ENCODE measurements at places on chromosomes 11 and 22.

DNA sequence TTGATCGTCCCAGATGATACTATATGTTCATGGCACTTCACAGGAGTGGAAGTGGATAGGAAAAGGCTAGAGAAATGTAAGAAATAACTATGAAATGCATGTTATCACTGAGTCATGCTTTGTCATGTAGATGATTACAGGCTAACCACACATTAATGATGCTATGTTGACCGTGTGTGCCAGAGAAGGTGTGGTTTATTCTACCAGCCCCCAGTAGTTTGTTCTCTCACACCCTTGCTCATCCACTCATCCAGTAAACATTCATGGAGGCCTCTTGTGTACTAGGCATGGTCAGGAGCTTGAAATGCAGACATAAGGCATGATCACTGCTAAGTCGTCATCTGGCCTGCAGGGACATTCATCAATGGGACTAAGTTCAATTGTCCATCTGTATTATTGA lies 153.0 kb upstream of the PITPNB start:
- DNase-seq = no peak

DNA sequence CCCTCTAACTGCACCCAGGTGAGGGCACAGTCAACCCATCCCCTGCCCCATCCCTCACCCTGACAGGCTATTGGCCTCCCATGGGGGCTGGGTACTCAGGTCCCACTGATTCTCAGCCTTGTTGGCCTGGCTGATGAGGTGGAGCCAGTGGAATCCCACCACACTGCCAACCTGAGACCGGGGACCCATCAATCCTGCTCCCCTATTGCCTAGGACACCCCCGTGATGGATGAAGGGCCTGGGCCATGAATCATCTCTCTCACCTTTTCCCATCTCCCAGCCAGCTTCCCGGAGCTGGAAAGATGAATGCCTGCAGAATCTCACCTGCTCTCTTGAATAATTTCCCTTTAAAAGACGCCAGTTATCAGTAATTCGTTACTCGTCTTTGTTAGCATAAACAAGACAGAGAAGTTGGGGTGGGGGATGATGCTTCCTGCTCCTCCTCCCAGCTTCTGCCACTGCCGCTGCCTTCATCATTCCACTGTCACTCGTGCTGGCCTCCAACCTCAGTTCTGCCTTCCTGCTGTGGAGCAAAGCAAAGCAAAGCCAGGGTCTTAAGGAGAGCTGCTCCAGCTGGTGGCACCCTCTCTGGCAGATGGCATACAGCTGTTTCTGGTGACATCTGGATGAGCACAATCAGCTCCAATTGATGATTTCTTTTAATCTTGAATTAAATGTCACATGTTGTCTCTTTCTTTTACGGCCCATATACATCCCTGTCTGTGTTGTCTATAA lies 204.0 kb upstream of the NECTIN1 start:
- no peak for DNase-seq

- DNase-seq = no peak
Measured at GRCh38 chr11:16834384-16834783, 95.9 kb downstream of the C11orf58 start.

DNA sequence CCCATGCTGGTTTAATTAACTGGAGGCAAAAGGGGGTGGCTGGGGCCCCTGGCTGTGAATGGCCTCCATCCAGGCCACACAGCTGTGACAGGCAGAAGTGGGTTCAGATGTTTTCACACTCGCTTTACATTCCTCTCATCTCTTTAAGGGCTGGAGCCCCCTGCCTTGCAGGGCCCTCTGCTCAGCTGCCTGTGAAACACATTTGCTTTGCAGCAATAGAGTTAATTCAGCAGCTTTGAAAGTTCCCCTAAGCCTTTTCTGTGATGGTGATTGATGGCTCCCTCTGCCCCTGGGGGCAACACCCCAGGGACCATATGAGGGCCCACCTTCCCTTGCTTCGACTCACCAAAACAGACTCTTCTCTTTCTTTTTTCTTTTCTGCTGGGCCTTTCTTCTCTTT lies 139.3 kb downstream of the FEZ1 start:
- DNase-seq = no peak

- DNase-seq = no peak
Measured at GRCh38 chr11:75822541-75822940, 7.5 kb downstream of the UVRAG start.

DNA sequence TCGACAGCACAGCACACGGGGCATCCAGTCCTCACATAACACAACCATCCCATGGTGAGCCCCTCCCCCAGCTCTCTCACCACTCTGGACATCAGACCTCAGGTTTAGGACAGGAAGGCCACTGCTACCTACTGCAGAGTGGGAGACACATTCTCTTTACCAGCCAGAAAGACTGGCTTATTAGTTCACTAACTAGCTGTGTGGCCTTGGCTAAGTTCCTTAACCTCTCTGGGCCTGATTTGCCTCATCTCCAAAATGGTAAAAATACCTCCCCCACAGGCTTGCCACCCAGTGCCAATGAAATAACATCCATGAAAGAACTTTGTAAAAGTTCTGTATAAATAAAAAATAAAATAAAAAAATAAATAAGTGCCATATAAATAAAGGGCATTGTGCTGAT lies 32.1 kb downstream of the USH1C start:
- no peak for DNase-seq

- no peak for DNase-seq
Measured at GRCh38 chr11:73894725-73895335, 18.0 kb downstream of the PAAF1 start.

DNA sequence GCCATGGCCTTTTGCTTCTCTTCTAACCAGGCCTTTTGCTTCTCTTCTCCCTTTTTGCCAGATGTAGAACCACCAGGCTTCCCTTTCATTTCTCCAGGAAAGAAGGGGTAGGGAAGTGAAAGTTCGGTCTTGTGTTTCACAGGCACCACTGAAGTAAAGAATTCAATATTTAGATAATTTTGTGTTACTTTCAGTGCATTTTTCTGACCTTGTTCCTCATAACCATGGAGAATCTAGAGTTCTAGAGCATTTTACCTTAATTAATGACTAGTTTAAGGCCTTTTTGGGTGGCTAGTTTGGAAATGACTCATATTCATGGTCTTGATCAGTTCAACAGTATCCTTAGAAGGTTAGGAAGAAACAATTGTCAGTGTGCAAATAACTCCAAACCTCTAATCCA lies 22.7 kb downstream of the GRAMD1B start:
- DNase-seq = no peak

GRCh38 chr11:109864151-109864661 lies 229.0 kb upstream of the ZC3H12C start:
- DNase-seq = no peak

GRCh38 chr11:16363706-16364105 lies 7.4 kb upstream of the SOX6 start:
- no peak for DNase-seq

DNA sequence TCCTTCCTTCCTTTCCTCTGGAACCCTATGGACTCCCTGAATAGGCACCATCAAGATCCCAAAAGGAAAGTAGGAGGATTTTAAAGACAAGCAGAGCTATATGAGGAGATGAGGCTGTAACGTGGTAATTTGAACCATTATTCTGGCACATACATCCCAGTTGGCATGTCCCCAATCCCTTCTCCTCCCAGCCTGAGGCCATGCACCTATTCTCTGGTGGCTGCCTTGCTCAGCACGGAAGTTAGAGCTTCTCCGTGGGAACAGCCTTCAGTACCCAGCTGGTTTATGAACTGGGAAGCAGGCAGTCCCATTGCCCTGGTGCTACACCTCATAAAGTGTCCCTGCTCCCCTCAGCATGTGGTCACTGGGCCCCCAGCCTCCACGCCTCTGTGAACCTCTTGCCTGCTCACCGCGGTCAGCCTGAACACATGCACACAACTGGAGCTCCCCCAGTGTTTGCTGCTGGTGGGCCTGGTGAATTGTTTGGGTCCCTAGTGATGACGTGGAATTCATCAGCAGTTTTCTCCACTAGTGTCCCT lies 139.9 kb upstream of the PLET1 start:
- no peak for DNase-seq

DNA sequence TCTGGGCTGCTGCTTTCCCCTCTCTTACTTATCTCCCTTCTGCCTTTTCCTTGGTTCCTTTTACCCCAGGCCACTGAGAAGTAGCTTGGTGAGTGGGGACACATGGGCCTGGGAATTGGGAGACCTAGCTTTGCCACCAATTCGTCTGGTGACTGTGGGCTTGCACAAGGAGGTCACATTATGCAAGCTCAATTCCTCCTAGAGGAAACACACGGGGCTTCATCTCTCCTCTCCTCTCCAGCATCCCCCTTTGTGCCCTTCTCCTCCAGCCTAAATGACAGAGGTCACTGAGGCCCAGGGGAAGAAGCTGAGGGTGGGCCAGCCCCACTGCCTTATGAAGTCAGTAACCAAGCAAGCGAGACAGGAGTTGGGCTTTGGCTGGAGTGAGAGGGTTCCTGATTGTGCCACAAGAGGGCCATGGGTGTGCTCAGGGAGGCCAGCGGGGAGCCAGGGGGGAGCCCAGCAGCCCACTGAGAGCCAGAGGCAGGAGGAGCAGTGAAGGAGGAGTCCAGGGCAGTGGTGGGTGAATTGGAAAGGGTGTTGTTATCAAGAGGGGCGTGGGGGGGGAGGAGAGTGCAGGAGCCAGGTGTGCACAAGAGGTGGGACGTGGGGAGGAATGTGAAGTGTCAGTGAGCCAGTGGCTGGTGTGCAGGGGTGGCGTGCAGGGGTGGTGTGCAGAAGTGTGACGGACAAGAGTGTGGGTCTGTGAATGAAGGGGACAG lies 2.0 kb downstream of the CLCF1 start:
- DNase-seq = no peak

DNA sequence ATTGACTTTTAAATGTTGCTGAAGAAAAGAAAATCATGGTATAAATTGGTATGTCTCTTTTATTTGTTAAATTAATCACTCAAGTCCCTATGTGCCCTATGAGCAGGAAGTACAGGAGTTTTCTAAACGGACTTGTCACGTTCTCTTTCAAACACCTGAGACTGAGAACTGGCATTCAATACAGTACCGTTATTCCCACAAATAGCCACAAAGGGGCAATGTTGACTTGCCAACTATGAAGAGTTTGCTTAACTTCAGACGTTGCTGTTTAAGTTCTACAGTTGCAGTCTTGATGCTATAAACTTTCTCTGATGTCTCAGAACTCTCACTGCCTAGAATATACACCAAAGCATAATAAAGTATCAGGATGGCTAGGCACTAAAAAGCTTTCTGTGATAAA lies 7.6 kb downstream of the OR56A1 start:
- DNase-seq = no peak

- no peak for DNase-seq
Measured at GRCh38 chr11:95076416-95076815, 9.7 kb downstream of the SRSF8 start.

- DNase-seq = no peak
Measured at GRCh38 chr22:46535876-46536536, 1.4 kb downstream of the CELSR1 start.

GRCh38 chr22:46803936-46804335 lies 41.5 kb downstream of the TBC1D22A start:
- no peak for DNase-seq

GRCh38 chr22:36145881-36146280 lies 14.7 kb downstream of the APOL3 start:
- DNase-seq = no peak

DNA sequence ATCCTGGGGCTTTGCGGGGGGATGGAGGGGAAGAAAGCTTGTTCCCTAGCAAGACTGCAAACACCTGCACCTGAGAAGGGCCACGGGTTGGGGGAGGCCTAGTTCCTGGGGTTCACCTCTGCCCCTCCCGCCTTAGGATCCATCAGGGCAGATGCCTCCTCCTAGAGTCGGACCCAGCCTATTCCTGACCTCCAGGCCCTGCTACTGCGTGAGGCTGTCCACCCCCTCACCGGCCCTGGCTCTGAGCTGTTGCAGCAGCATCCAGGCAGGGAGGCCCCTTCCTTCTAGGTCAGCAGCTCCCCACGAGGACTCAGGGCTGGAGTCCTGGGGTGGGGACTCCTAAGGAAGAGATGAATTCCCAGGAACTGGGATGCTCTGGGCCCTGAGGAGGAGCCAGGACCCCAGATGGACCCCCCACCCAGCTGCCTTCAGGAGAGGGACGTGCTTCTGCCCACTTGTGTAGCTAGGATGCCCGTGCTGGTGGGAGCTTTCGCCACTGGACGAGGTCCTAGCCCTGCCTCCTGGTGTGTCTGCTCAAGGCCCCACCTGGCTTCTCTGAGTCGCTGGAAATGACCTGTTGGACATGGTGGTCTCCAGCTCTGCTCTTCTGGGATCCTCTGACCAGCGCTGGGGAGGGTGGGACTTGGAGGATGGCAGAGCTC lies 10.3 kb downstream of the MRGPRF start:
- no peak for DNase-seq

DNA sequence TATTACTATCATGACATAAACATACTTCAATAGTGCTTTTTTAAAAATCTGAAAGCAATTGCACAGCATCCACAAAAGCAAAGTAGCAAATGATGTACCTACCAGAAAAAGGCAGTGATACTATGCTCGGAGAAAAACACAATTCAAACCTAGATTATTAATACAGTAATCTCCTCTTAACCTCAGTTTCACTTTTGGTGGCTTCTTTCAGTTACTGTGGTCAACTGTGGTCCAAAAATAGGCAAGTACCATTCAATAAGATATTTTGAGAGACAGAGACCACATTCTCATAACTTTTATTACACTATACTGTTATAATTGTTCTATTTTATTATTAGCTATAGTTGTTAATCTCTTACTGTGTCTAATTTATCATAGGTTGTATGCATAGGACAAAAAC lies 20.8 kb downstream of the KCNA4 start:
- DNase-seq = no peak

GRCh38 chr22:24153959-24154358 lies 27.3 kb upstream of the SUSD2 start:
- no peak for DNase-seq

DNA sequence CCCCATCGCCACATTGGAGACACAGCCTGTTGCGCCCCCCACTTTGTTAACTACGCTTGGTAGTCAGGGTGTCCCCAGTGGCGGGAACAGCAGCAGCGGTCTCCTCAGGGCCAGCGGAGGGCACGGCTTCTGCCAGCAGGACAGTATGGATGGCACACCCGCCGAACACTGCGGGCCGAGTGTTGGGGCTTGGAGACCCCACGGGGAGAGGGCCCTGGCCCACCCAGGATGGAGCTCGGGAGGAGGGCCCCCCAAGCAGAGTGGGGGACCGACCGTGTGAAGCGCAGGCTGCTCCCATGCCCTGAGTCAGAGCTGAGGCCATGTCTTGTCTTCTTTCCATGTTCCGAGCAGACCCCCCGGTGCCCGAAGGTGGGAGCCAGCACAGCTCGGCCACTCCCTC lies 17.8 kb downstream of the MRPL23 start:
- DNase-seq = no peak

GRCh38 chr11:97965849-97966646 lies 1054.7 kb upstream of the CNTN5 start:
- DNase-seq = no peak

GRCh38 chr11:76783294-76783895 lies at the start of gene TSKU:
TSKU (plus strand) TSS chr11:76783356; CDS start chr11:76795617, 12,261 bp downstream.
- DNase-seq = no peak

- DNase-seq = no peak
Measured at GRCh38 chr22:30556388-30556787, 9.8 kb upstream of the SEC14L6 start.

GRCh38 chr11:130202009-130202817 lies 42.6 kb downstream of the ST14 start:
- no peak for DNase-seq

All from activated CD8-positive, alpha-beta memory T cell treated with anti-CD3 and anti-CD28 coated beads for 4 hours (primary cell).